ENCODE measurements at places on chromosomes 16 and 17.

DNA sequence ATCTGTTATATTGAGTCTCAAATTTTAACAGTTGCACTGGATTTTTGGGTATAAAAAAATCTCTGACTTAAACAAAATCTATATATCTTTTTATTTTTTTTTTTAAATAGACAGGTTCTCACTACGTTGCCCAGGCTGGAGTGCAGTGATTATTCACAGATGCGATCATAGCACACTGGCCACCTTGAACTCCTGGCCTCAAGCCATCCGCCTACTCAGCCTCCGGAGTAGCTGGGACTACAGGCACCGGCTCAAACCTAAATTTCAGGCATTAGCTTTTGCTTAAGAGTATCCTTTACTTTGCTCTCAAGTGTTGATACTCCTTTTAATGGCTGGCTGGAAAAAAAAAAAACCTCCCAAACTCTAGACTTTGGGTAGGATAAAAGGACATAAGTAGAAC lies 61.6 kb downstream of the RPGRIP1L start:
- no peak for DNase-seq

DNA sequence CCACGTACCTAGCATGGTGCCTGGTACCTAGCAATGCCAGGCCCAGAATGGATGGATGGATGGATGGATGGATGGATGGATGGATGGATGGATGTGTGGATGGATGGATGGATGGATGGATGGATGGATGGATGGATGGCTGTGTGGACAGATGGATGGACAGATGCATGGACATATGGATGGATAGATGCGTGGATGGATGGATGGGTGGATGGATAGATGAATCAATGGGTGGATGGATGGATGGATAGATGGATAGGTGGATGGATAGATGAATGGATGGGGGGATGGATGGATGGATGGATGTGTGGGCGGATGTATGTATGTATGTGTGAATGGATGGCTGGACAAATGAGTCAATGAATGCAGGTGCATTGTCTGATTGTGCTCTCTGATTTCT lies 12.6 kb downstream of the GPR139 start:
- no peak for DNase-seq

GRCh38 chr17:31216031-31216751 lies 80.8 kb downstream of the OMG start:
- DNase-seq = peak; percentile 23

DNA sequence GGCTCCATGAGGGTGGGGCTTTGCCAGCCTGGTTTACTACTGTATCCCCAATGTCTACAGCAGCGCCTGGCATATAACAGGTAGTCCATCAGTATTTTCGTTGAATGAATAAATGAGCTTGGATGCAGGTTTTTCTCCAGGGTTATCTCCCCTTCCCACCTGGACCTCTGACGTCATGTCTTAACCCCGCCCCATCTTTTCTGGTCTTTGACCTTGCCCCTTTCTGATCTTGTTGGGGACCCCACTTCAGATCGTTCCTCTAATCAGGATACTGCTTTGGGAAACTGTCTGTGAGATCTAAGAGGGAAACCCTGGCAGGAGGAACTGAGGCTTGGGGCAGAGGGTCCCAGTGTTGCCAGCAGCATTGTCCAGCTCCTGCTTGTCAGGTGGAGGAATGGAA lies 68.8 kb upstream of the GCSH start:
- DNase-seq = no peak

- DNase-seq = no peak
Measured at GRCh38 chr17:50167371-50167770, 1.6 kb downstream of the SGCA start.

DNA sequence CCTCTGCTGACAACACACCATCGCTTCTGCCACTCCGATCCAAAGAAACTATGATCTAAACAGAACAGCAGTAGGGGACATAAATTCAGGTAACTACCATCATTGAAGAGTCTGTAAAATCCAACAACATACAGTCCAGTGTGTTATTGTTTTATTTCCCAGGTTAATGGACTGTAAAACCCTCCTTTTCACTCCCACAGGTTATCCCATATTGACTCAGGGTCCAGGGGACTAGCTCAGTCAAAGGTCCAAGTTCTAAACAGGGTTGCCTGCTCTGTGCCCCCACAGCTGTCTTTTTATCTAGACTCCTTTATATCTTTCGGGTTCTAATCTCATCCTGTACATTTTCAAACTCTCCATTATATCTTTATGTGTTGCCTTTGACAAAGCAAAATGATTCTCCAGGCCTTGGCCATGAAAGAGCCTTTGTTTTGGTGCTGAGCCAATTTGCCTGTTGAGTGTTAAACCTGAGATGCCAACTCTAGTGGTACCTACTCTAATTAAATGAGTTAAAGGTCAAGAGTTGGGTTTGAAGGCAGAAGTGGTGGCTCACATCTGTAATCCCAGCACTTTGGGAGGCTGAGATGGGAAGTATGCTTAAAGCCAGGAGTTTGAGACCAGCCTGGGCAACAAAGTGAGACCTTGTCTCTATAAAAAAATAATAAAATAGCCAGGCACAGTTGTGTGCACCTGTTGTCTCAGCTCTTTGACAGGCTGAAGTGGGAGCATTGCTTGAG lies 80.5 kb downstream of the SNX11 start:
- no peak for DNase-seq

- no peak for DNase-seq
Measured at GRCh38 chr17:46783031-46783593, 35.4 kb downstream of the WNT3 start.
